NCI-H524 treated with DMSO at 0.1 percent for 48 hours (cell line): ENCODE measurements at places on chromosomes 7 and 10.

- DNase-seq, result peak; percentile 45
These were observed 88.4 kb downstream of the BEND7 start for GRCh38 chr10:13440185-13441061.

GRCh38 chr10:111579473-111579872 is 502.6 kb downstream of the ADRA2A start:
- no peak for DNase-seq

DNA sequence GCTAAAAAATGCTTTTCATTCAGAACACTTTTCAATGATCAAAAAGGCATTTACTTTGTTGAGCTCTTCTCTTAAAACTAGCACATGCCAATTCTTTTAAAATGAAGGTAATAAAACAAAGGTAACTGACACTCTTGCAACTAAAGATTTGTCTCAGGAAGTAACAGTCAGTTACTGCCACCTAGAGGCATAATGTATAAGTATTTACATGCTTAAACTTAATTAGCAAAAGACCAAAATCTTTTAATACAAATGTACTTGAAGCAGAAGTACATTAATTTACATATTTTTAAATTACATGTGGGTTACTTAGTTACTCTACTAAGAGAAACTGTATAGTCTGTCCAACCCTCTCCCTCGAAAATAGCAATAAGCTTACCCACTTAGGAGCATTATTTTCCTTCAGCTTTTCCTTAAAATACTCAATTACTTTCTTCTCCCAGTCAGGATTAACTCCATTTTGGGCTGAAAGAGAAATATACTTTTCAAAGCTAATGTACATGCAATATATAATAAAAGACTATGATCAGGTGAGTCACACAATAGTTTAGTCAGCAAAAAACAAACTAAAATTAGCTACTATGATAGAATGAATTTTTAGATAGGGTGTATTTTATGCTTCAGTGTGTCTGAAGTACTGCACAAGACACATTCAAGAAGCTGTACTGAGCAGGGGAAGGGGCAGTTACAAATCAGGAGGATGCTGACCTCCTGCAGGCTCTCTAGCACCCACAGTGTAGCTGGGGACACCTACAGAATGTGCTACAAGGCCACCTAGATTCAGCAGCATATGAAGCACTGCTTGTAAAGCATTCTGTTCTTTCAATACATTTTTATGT is 13.0 kb downstream of the MCMBP start:
- DNase-seq, result no peak

- DNase-seq, result no peak
These were observed 219.6 kb downstream of the PHF14 start for GRCh38 chr7:11193131-11193867.

GRCh38 chr10:12214763-12215218 is 18.8 kb downstream of the CDC123 start:
- no peak for DNase-seq

- DNase-seq, result no peak
These were observed 28.3 kb upstream of the KLF6 start for GRCh38 chr10:3813267-3813666.

- no peak for DNase-seq
These were observed 136.6 kb upstream of the CCDC6 start for GRCh38 chr10:60042914-60043313.

GRCh38 chr7:123917878-123918277 is 7.2 kb upstream of the SPAM1 start:
- no peak for DNase-seq

DNA sequence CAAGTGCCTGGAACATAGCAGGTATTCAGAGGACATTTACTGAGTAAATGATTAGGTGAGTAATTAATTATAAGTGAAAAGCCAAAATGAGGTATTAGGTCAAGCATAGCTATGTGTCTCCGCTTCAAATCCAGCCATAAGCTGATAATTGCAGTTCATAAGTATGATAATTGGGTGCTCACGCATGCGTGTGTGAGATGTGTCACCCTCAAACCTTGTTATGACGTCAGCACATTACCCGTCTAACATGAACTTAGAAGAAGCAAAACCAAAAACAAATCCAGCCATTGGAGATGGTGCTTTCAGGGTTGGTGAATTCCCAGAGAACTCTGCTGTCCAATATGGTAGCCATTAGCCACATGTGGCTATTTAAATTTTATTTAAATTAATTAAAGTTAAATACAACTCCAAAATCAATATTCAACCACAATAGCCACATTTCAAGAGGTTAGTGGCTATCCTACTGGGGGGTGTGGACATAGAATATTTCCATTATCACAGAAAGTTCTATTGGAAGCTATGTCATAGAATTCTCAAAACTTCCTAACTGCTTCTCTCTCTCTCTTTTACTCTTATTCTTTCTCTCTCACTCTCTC is at the start of gene CPA5:
TSS of gene CPA5 (plus strand) at position 546 of the 596 bp plus-strand sequence. CDS start 1,670 bp downstream, outside the sequence.
- no peak for DNase-seq

- peak; percentile 92 for DNase-seq
These were observed 75.9 kb upstream of the HGF start for GRCh38 chr7:81845744-81846241.

GRCh38 chr10:32210306-32211045 is 136.5 kb downstream of the EPC1 start:
- peak; percentile 8 for DNase-seq

DNA sequence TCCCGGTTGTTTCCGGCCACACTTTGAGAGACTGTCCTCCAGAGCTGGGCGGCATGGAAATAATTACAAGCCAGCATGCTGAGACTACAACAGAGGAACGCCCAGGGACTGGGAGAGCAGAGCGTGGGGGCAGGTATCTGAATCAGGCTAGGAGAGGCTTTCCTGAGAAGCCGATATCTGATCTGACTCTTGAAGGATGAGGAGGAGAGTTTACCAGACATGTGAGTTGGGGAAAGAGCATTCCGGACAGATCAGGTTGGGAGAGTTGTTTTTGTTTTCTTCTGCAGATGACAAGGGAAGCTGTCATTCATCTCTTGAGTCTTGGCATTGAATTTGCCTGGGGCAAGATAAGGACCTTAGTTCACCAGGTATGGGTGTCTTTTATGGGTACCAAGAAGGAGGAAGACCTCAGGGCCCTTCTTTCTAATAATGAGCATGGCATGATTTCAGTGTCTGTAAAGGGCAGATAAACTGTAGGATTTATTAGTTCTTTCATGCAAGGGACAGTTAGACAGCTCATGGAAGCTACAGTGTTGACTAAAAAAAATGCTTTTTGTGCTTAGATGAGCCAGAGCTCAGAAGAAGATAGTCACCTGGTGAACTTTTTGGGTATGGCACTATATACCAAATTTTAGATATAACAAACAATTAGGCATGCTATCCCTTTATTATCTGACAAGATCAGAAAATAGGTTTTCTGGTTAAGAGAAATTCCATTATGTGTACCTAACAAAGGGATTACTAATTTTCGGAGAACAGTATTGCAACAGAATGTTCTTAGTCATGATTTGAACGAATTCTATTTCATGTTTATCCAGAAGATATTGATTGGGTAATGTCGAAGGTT is 36.2 kb downstream of the WBP1L start:
- no peak for DNase-seq

GRCh38 chr7:151131592-151132293 is 35.8 kb downstream of the GBX1 start:
- no peak for DNase-seq

- DNase-seq, result no peak
These were observed 150.2 kb upstream of the FERD3L start for GRCh38 chr7:19295376-19295775.

- DNase-seq, result no peak
These were observed 918 bp downstream of the PWWP2B start for GRCh38 chr10:132397671-132398565.

- no peak for DNase-seq
These were observed 156.0 kb downstream of the ZNF33B start for GRCh38 chr10:42482411-42482810.

DNA sequence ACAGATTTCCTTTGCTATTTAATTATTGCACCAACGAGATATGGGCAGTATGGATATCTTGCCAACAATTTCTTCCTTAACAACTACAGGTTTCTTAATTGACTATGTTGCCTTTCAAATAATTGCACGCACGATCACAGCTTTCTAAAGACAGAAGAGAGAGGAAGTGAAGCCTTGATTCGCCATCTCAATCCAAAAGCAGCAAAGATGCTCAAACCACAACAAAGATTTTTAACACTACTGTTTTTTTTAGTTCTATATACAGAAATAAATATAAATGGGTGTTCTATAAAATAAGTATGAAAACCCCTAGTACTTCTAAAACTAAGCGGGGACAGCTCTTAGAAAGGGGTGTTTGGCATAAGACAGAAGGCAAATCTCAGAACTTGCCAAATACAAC is 251.3 kb downstream of the SFMBT2 start:
- no peak for DNase-seq

GRCh38 chr10:106900016-106900652 is 264.4 kb downstream of the SORCS1 start:
- DNase-seq, result no peak

GRCh38 chr10:35564341-35564968 is 40.7 kb upstream of the GJD4 start:
- DNase-seq, result no peak

GRCh38 chr7:3466261-3466660 is 165.2 kb downstream of the SDK1 start:
- DNase-seq, result no peak

DNA sequence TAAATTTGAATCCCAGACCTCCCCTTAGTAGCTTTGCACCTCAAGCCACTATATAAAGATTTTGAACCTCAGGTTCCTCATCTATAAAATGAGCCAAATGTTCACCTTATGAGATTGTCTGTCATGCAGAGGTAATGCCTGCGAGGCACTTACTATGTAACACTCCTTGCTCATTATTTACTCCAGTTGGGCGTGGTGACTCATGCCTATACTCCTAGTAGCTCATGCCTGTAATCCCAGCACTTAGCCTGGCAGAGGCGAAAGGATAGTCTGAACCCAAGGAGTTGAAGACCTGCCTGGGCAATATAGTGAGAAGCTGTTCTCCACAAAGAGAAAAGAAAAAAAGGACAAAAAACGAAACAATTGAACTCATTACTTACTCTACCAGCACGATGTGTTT is 82.2 kb downstream of the MDFIC start:
- DNase-seq, result no peak

GRCh38 chr7:100640517-100641440 is 573 bp downstream of the TFR2 start:
- no peak for DNase-seq
